ENCODE measurements at places on chromosomes 7 and 10.

DNA sequence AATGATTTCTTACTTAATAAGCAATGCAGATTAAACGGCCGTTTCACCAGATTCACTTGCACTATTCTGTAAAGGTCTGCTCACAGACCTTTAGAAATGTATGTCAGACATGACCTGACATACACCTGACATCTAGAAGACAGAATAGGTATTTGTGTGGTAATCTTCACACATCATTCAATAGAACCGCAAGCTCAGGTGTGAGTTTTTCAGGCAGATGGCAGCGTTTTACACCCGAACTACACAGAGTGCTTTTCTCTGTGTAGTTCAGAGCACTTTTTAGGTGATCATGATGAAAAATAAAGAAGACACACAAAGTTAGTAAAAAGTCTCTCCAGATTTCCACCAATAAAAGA is 63.2 kb downstream of the PRKCQ start:
- no peak for DNase-seq

DNA sequence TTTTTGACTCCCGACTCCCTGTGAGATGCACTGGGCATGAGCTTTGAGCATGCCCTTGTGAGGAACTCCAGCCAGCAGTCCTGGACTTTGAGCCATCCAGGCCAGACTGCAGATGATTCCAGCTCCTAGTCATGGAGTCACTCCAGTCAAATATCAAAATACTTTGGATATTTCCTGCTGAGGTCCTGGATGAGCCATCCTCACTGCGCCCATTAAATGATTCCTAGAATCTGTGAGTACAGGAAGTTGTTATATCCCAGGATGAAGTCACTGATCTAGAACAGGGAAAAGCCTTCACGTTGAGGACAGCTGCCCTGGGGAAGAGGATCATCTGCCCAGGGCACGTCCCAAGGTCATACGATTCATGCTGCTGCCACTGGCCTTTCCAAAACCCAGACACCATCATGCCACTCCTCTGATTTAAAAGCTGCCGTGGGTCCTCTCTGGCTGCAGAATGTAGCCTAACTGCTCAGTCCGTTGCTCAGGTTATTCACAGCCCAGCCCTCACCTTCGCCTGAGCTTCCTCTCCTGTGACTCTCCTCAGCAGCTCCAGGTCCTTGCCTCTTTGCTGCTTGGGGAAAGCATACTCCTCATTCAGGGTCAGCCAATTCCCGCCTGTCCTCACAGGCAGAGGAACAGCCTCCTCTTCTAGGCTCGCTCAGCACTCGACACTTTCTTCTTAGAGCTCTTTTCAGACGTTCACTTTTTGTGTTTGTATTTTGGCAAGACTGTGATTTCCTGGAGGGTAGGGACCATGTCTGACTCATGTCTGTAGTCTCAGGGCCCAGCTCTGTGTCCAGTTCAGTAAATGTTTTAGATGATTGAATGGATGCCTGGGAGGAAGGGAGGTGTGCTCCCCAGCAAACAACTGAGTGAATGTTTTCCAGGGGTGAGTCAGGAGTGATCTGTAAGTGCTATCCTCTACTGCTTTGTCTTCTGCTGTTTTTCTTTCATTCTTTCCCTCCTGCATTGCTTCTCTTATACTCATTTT is 157.8 kb downstream of the SNX10 start:
- no peak for DNase-seq

DNA sequence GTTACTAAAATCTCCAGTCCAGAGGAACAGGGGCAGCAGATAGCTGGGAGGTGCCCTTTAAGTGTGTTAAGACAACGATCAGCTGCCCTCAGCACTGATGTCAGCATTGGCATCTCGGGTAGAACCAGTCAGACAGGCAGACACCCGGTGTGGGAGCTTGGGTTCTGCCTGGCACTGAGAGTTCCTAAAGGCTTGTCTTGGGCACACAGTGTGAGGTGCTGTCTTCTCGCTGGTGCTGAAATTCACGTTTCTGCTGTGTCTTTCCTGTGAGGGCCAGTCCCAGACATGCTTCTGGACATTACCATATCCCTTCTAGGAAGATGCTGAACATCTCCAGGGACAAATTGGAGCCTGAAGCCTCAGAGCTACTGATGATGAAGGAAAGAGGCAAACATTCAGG is 156.2 kb downstream of the DNAJB6 start:
- no peak for DNase-seq

DNA sequence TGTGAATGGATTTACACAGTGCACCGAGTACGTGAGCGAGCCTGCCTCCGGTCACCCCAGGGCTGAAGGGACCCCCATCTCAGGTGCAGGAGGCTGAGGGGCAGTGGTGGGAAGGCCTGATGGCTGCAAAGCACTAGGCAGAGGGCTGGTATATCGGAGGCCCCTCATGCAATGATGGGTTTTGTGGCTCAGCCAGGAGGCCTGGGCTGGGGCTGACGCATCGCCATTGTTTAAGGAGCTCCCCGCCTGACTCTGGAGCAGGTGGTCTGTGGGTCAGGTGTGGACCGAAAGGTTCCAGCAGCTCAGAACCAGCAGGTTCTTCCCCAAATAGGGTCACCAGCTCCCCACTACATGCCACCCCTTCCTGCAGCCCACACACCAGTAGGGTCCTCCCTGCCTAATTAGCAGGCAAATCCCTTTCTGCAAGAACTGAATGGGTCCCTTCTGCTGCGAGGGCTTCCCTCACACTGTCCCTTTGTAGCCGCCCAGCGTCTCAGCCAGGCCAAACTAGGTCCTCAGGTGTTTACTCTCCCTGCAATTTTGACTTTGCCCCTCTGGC is 33.0 kb downstream of the OAT start:
- DNase-seq: no peak

- no peak for DNase-seq
Observed at GRCh38 chr10:110650265-110650668, 6.1 kb downstream of the RBM20 start.

DNA sequence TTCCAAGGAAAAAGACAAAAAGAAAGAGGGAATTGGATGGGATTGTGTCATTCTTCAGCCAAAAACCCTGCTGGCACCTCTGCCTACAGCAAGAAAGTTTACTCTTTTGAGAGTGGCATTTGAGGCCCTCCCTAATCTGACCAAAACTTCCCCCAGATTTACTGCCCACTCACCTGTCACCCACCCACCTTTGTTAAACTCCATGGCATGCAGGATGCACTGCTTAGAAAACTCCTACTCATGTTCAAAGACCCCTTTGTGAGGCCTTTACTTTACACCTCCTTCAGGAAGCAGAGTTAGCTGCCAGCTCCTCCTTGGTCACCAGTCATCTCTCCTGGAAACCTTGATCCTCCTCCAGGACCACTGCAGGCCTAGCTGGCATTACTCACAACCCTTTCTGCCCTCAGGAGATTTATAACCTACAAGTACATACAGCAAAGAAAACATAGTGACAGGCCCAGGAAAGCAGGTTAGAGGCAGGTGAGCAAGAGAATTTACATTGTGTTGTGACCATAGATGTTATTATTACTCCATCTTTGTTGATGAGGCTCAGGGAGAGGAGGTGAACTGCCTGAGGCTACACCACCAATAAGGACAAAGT is 10.3 kb upstream of the PLAC9 start:
- DNase-seq: no peak

- DNase-seq: no peak
Observed at GRCh38 chr7:38829488-38830165, 79.4 kb downstream of the VPS41 start.

DNA sequence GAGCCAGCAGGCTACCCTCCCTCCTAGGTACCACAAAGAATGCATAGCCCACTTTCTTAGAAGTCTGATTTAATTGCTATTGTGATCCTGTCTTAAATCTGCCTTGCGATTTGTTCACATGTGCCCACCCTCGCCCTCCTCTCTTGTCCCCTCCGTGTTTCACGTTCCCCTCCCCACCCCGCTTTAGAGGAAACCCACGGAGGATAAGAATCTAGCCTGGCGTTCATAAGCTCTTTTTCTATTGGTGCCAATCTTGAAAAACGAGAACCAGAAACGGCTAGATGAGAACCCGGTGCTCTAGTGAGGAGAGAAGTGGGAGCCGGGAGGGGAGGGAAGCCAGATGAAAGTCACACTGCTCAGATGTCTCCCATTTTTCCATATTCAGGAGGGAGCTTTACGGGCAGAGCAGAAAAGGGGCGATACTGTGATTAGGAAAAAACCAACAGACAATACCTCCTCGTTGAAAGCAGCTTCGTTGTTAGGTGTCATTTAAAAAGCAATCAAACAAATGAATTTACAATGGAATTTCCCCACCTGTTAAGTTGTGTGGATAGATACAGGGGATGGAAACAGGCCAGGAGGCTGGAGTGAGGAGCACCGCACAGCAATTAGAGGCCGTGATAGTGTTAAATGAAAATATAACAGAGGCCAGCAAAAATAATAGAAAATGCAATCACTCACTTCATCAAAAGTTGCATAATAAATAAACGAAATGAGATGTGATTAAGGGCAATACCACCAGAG is 272.1 kb downstream of the GATA3 start:
- no peak for DNase-seq

- DNase-seq: no peak
Observed at GRCh38 chr10:132647424-132647823, 109.8 kb downstream of the INPP5A start.

- DNase-seq: no peak
Observed at GRCh38 chr7:38199154-38199553, 21.1 kb downstream of the STARD3NL start.

DNA sequence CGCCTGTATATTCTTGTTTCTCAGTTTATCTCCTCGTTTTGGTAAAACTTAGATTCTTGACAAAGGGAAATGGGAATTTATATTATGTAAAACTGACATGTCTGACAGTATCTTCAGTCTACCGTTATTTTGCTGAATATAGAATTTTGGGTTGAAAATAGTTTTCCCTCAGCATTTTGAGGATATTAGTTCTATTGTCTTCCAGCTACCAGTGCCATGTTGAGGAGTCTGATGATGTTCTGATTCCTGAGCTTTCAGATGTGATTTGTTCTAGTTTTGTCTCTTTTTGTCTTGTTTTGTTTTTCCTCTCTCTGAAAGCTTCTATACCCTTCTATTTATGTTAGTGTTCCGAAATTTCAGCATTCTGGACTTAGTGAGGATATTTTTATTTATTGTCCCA is 8.0 kb upstream of the PRKAR2B start:
- DNase-seq: no peak

- DNase-seq: no peak
Observed at GRCh38 chr10:106672517-106673175, 491.9 kb downstream of the SORCS1 start.

DNA sequence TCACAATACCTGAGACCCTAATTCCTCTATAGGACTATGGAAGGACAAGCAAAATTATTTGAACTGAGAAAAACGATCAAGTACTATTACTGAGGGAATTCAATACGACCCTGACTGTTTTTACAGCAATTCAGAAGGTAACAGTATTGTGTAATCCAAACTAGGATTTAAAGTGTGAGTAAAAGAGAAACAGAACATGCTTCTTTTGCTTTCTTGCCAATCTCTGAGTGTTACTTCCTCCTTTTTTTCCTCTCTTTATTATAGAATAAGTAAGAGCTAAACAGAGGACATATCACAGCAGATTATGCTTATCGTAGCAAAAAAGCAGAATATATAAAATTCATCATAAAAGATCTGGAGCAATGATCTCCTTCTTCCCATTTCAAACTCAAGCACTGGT is 292.1 kb downstream of the THSD7A start:
- DNase-seq: no peak

DNA sequence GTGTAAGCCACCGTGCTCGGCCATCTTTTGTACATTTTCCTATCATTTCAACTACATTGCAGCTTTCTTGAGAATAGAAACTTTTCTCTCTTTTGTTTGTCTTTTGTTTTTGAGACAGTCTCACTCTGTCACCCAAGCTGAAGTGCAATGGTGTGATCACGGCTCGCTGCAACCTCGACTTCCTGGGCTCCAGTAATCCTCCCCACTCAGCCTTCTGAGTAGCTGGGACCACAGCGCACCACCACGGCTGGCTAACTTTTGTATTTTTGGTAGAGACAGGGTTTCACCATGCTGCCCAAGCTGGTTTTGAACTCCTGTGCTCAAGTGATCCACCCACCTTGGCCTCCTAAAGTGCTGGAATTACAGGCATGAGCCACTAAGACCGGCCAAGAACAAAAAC is 31.3 kb upstream of the DAGLB start:
- no peak for DNase-seq

DNA sequence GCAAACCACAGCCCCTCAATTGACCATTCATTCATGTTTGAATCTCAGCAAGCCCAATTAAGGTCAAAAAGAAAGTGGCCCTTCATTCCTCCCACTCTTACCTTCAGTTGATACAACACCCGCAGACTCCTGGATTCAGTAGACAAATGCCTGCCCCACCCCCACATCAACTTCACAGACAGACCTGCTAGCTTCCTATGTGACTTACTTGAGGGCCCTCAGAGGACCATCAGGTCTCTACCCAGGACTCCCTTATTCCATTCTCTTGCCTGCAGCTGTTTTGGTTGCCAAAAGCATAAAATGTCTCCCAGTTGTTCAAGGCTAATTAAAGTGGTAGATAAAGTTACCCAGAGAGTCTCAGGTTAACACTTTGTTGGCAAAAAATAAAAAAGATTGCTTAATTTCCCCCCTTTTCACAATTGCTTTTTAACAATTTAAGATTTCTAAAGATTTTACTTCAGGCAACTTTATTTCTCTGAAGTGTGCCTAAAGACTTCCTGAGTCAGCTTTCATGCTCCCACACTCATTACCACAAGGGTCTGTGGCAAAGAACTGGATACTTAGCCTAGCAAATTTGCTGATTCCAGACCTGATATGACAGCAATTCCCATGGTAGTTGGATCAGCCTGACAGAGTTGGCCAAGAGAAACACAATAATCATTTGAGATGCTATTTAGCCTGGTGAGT is 3.3 kb upstream of the MTERF1 start:
- no peak for DNase-seq

DNA sequence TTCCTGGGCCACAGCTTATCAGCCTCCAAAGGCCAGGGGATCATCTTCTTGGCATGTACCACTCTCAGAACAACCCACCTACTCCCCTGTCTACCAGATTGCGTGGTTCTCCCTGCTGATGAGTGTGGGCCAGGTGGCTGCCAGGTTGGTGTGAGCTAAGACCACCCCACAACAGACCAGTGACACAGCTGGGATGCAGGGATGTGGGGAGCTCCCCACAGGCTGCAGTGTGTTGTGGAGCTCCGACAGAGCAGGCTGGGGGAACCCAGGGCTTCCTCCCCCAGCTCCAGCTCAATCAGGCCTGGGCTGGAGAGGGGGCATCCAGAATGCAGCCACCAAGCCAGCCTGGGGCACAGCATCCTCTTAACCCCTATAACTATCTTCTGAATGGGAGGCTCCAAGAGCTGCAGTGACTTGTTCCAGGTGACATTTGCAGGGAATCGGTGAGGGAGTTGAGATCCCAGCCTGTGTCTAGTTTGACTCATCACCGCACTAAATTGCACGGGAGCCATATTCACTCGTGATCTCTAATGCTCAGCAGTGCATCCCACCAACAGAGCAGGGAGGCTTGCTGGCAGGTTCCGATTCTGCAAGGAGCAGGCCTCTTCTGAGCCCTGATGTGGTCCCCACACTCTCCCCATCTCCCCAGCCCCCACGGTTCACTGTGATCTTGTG is 596 bp upstream of the GDF2 start:
- DNase-seq: no peak

DNA sequence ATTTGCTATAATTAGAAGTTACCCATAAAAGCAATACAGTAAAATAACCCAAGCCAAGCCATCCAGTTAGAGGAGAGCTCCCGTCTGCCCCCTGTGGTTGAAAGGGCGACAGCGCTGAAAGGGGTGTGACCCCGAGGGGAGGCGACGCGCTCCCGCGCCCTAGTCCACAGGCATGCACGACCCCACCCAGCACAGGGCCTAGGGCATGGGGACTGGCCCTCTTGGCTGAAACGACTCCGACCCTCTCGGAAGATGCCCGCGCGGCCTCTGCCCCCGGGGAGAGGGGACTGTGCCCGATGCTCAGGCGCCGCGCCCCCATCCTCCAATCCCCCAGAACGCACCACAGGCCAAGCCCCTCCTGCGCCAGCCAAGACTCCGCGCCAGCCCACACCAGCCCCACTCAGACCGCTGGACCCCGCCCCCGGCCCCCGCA is 64.0 kb downstream of the CSGALNACT2 start:
- DNase-seq: no peak
